BJ (cell line): ENCODE measurements at places on chromosomes 1 and 21. TPM values are rescaled to one million over a fixed set of nuclear protein-coding genes. Genes with fewer than 3 reads are reported as not detected.

The OR2T35 gene
- not detected in 2 replicates for polyA plus RNA-seq

The TNNI3K gene
- polyA plus RNA-seq = 0.42 TPM in 1 of 2 replicates, not detected in the other

The TSTD1 gene
- 0.22 and 0.26 TPM in 2 replicates for polyA plus RNA-seq

- no peak for DNase-seq
Observed at GRCh38 chr1:87403061-87403820, 74.6 kb downstream of the LMO4 start.

- no peak for DNase-seq
Observed at GRCh38 chr1:208724079-208724478, 479.9 kb upstream of the PLXNA2 start.

DNA sequence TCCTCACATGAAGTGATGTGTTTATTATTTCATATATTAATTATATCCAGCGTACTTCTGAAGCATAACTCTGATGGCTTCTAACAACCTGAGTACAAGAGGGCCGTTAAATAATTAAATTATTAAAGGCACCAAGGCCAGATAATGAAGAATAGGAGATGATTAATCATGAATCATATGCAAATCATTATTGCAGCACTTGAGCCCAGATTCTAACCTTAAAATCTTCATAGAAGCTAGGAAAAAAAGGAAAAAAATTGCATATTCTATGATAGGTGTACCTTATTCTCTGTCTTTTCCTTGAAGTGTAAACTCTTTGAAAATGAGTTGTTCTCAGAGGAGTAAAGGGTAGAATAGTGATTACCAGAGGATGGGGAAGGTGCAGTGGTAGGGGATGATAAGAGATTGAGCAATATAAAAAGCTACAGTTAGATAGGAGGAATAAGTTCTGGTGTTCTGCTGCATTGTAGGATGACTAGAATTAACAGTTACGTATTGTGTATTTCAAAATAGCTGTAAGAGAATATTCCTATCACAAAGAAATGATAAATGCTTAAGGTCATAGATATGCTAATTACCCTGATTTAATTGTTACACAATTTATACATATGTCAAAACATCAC lies 51.1 kb downstream of the SWT1 start:
- no peak for DNase-seq

- no peak for DNase-seq
Observed at GRCh38 chr1:115567431-115567830, 74.3 kb upstream of the VANGL1 start.

GRCh38 chr1:39973503-39974135 lies 18.7 kb downstream of the MFSD2A start:
- no peak for DNase-seq

DNA sequence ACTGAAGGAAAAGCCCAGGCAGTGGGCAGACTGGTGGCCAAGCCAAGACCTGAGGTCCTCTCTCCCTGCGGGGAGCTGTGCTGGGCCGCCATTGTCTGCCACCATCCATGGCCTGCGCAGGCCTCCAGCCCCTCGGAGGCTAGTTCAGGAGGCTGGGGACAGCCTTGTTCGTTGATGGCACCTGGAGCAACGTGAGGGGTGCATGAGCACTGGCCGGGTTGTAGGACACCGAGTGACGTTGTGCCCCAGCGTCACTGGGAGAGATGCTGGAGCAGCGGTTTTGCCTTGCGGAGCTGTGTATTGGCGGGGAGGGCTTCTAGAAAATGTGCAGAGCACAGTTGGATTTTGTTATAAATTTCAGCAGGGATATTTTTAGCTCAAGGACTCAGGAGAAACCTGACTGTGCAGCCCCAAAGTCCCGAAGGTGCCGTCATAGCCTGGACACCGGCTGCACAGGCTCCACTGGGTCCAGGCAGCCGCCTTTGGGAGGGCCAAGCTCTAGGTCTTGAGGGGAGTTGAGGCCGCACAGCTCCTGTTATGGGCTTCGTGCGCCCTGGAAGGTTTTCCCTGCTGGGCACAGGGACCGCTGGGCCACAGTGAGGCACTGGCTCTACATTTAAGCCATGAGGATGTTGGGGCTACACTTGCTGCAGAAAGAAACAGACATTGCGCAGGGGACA lies 48.2 kb upstream of the ADARB1 start:
- no peak for DNase-seq

GRCh38 chr21:36692835-36693488 lies 6.0 kb upstream of the SIM2 start:
- no peak for DNase-seq

GRCh38 chr1:39488793-39489566 lies 2.5 kb upstream of the BMP8A start:
- no peak for DNase-seq

DNA sequence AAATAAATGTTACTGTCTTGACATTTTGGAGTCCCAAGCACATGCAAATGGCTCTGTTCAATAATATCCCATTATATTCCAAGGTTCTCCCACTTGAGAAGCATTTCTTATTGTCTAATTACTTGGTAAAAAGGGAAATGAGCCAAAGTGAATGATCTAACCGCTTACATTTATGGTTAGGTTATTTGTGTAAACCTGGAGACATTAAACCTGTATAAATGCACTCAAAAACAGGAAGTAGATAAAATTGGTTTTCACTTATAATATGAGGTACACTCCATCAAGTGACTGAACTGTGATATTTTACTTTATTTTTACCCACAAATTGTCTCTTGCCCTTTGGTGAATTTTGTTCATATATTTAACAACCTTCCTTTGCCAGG lies 26.8 kb downstream of the KIF1B start:
- no peak for DNase-seq

DNA sequence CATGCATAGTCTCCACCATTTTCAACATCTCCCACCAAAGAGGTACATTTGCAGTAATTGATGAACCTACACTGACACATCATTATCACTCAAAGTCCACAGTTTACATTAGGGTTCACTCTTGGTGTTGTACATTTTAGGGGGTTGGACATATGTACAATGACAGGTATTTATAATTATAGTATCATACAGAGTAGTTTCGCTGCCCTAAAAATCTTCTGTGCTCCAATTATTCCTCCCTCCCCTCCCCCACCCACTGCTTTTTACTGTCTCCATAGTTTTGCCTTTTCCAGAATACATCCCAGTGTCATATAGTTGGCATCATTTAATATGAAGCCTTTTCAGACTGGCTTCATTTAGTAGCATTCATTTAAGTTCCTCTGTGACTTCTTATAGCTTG lies 13.6 kb downstream of the COA7 start:
- DNase-seq = no peak

GRCh38 chr1:203504400-203505250 lies 10.7 kb downstream of the OPTC start:
- DNase-seq = no peak

DNA sequence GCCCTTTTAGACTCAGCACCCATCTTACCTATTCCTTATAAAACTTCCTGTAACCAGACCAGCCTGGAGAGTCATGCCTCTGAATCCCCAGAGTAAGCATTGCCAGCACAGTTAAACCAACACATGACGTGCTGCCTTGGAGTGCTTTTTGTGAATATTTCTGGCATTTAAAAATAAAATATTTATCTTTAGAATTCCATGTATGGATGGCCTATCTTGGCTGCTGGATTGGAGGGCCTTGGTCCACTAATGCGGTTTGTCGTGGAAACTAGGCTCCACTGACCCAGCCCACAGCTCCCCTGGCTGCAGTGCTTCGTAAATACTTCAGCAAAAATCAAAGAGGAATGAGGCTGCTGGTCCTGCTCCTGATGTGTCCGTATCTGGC lies 17.5 kb downstream of the MTARC1 start:
- no peak for DNase-seq

The PIGM gene
- polyA plus RNA-seq = 3.5 and 4.8 TPM in 2 replicates

DNA sequence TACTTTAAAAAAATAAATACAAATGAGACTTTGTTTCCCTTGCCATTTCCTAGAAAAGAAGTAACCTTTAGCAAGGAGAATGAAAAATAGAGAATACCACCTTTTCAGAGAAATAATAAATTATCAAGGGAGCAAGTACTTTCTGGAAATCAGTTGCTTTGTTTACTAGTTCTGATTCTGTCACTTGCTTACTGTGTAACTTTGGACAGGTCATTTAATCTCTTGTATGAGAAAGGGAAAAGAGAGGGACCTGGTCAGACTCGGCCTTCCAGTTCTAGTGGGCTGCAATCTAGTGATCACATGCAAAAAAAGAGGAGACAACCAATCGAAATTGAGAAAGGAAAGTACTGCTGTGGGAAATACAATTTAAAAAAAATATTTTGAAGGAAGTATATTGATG lies 34.2 kb downstream of the KCTD3 start:
- no peak for DNase-seq

DNA sequence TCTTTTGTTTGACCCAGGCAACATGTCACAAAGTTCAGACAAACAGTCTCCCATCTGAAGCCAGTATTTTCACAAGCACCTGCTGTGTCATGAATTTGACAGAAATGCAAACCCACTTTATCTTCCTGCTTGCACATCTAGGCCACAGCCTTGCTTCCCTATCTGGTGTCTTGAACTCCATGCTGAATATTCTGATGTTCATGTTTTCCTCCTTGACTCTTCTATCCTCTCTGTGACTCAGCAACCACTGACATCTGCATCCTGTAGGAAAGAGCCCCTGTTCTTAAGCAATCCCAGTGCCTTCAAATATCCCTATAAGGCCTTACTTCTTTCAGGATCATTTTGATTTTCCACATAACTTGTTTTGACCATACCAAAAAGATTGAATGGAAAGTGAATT lies 6.5 kb downstream of the CD55 start:
- DNase-seq = no peak

DNA sequence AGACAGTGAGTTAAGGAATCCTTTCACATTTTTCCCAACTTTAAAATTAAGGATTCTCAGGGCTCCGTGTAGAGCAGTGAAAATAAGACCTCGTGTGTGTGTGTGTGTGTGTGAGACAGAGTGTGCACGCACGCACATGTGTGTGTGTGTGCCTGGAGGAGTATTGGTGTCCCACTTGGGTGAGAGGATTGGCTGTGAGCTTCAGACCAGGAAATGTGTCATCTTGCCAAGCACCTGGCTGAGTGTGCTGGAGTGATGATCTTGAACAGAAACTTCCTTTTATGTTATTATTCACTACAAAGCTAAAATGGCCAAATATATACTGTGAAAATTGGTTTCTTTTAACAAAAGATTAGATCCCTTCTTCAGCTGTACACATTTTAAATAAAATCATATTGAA lies 35.2 kb upstream of the NTPCR start:
- DNase-seq = no peak

The IGSF21 gene
- polyA plus RNA-seq = not detected in 2 replicates

DNA sequence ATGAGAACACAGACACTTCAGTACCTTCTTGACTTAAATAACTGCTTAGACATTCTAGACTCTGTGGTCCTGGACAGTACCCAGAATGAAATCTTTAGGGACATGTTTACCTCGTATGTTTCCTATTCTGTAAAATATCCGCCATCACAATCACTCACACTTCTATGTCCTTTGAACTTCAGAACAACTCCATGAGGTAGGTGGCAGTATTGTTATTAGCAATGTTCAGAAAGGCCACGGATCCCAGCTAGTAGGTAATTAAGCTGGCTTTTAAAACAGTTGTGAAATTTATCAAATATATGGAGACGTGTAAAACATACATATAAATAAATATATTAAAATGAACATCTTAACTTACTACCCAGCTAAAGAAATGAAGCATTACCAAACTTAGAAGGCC lies 83.4 kb downstream of the CACHD1 start:
- no peak for DNase-seq
